Foreskin fibroblast (primary cell): ENCODE measurements at places on chromosomes 5 and 9.

DNA sequence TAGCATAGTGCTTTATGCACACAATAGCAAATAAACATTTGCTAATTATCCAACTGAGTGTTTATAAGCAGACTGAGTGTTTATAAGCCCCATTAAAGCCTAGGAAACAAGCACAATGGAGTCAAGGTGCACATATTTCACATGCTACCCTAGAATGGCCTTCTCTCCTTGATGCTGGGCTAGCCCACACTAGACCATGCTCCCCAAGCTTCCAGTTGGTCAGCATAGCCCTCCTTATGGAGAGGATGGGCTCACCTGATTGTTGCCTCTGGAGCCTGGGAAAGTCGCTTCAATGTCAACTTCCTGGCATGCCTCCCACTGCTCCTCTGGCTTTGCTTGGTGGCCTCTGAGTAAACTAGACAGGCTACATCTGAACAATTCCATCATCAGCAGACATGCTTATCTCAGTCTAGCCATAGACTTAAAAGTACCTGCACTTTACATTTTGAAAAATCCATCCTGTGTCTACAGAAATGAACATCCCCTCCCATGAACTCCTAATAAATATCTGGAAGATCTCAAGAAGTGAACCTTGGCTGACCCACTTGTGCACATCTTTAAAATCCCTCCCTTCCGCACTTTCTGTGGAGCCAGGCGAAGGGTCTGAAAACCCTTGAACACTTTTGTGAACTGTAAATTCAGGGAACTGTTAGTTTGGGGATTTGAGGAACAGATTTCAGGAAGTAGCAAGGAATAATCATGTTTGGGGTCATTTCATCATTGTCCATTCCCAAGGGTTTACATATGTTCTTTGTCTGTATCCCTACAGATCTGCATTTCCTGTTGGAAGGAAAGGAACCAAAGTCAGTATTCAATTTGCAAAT is 486.6 kb downstream of the ARHGEF28 start:
- no peak for DNase-seq

DNA sequence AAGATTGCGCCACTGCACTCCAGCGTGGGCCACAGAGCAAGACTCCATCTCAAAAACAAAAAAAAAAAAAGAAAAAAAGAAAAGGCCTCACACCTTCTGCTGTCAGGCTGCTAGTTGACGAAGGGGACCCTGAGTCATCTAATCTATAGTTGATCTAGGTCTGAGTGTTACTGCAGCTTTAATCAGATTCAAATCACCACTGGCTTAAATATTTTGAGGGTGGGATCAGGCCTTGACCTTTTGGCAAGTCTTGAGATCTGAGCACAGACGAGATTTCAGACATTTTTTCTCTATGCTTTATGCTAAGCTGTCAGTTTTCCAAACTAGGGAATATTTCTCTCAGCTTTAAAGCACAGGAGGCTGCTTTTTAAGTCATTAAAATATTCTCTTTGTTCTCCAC is 240.9 kb downstream of the GLIS3 start:
- no peak for DNase-seq

DNA sequence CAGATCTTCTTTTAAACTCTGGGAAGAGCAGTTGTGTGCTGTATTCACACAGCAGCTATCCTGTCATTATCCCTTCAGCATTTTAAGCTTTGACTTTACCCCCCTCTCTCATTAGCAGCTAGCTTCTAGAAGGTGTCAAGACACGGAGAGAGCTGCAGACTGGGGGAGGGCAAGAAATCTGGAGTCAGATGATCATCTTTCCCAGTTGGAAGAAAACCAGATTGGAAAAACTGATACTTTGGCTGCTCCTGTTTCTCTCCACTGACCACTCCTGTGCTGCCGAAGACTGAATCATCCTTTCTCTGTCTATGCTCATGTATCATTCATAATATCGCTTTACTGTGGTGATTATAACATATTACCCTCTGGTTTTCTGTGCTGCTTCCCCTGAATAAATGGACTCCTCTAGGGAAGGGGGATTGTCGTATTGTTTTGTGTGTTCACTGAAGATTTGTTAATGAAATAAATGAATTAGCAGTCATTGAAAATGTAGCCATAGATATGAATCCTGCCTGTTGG is 75.1 kb downstream of the SH3GL2 start:
- DNase-seq = no peak

- DNase-seq = no peak
Observed at GRCh38 chr9:92962846-92963245, 15.5 kb downstream of the FGD3 start.

DNA sequence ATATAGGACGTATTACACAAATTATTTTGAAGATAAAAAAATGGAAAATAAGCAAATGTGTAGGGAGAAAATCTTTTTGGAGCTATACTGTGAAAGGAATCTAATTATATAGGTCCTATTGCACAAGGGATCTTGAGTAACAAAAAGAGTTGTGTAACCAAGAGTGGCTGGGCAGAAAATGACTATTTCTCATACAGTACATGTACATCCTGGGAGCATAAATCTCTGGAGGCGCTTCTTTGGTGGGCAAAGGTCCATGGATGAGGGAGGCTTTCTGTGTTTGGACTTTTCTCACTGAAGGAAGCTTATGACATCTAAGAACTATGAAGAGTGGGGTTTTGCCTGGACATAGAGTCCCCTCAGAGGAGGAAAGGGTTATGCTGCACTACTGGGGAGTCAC is 29.8 kb downstream of the ANKS6 start:
- peak; percentile 46 for DNase-seq

- no peak for DNase-seq
Observed at GRCh38 chr5:159362220-159362619, 31.9 kb upstream of the IL12B start.

GRCh38 chr5:173321886-173322285 is 6.3 kb downstream of the STC2 start:
- DNase-seq = peak; percentile 70

- DNase-seq = no peak
Observed at GRCh38 chr9:104177003-104177611, 83.0 kb downstream of the SMC2 start.

GRCh38 chr5:37823433-37824152 is 16.2 kb downstream of the GDNF start:
- DNase-seq = no peak

DNA sequence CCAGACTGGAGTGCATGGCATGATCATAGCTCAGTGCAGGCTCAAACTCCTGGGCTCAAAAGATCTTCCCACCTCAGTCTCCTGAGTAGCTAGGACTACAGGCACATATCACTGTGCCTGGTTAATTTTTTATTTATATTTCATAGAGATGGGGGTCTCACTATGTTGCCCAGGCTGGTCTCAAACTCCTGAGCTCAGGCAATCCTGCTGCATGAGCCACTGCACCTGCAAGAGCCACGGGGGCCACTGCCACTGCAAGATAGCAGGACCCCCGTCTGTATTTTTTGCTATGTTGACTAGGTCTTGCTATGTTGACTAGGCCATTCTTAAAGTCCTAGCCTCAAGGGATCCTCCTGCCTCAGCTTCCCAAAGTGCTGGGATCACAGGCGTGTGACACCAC is 6.5 kb downstream of the CYSTM1 start:
- DNase-seq = no peak

GRCh38 chr5:90882448-90882847 is 323.9 kb downstream of the ADGRV1 start:
- DNase-seq = no peak

GRCh38 chr5:55554585-55555202 is 19.9 kb upstream of the PLPP1 start:
- DNase-seq = no peak

GRCh38 chr9:98780059-98780749 is 16.2 kb downstream of the ANKS6 start:
- no peak for DNase-seq

- no peak for DNase-seq
Observed at GRCh38 chr5:76401801-76402250, 1.3 kb upstream of the IQGAP2 start.

- peak; percentile 46 for DNase-seq
Observed at GRCh38 chr5:124755565-124755964, 9.1 kb upstream of the ZNF608 start.

GRCh38 chr5:149200355-149200754 is 59.1 kb downstream of the ABLIM3 start:
- DNase-seq = no peak

GRCh38 chr9:131259432-131259898 is 16.8 kb downstream of the FAM78A start:
- DNase-seq = no peak

- peak; percentile 37 for DNase-seq
Observed at GRCh38 chr5:64659289-64659688, 31.0 kb upstream of the SHISAL2B start.

GRCh38 chr5:122322801-122323548 is 10.9 kb downstream of the SNCAIP start:
- no peak for DNase-seq
